ENCODE measurements at places on chromosomes 16 and 17.

GRCh38 chr17:38511150-38512108 lies 83.2 kb downstream of the ARHGAP23 start:
- no peak for DNase-seq

GRCh38 chr17:60901806-60902205 lies 224.2 kb downstream of the BCAS3 start:
- no peak for DNase-seq

- DNase-seq: peak; percentile 75
Measured at GRCh38 chr16:50696575-50697420, 3.4 kb downstream of the NOD2 start.

DNA sequence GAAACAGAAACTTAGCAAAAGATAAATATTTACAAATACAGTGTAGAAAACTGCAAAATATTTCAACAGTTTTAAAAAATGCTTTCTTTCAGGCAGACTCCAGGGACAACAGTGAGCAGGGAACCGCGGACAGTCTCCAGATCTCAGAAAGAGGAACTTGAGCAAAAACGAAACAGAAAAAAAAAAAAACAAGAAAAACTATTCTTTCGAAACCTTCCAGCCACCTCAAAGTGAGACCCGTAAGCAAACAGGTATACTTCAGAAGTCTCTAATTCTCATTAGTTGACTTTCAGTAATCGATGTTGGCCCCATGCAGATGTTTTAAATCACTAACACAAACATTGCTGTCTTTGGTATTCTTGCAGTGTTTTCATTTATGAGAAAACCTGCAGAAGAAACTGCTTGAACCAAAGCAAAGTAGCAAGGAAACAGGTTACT lies 15.7 kb upstream of the CCL1 start:
- DNase-seq: peak; percentile 74

DNA sequence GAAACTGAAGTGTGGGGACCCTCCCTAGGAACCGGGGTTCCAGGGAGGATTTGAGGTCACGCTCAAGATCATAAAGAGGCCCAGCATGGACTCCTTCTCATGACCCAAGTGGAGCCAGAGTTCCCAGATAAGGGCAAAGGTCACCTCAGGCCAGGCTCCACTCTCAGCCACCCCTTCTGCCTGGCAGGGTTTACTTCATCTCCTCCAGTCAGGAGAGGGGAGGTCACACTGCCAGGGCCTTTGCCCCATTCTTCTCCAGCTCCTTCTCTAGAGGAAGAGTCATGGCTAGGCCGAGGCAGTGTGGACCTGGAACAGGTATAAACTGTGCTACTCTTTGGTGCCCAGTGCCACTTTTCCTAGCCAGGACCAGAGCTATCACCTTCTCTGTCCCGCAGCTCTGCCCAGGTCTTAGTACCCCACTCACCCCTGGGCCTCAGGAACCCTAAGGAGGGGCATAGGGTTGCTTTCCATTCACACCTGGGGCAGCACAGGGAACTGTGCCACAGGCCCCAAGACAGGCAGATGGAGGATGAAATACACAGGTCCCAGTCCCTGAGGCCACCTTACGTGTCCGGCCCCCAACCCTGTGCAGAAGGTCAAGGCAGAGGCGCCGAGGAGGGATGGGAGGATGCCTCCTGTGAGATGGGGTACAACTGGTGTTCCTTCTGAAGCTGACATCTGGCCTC lies 879 bp upstream of the ACSF2 start:
- no peak for DNase-seq

- DNase-seq: peak; percentile 54
Measured at GRCh38 chr16:53482123-53482522, 20.9 kb downstream of the AKTIP start.

DNA sequence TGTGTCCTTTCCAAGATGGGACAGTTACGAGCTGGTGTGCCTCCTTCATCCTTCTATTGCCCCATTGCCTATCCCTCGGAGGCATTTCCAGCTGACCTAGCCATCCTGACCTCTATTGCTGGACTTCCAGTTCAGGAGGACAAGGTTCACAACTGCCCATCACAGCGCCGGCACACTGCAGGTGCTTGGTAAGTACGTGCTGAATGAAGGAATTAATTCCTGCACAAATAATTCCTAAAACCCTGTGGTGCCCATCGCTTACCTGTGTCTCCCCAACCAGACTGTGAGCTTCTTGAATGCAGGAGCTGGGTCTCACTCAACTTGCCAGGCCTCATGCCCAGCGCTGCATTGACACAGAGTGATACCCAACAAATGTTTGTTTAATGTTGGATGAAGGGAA lies 13.0 kb downstream of the ALOX15B start:
- no peak for DNase-seq

- DNase-seq: no peak
Measured at GRCh38 chr16:2278272-2278608, 10.3 kb upstream of the RNPS1 start.

DNA sequence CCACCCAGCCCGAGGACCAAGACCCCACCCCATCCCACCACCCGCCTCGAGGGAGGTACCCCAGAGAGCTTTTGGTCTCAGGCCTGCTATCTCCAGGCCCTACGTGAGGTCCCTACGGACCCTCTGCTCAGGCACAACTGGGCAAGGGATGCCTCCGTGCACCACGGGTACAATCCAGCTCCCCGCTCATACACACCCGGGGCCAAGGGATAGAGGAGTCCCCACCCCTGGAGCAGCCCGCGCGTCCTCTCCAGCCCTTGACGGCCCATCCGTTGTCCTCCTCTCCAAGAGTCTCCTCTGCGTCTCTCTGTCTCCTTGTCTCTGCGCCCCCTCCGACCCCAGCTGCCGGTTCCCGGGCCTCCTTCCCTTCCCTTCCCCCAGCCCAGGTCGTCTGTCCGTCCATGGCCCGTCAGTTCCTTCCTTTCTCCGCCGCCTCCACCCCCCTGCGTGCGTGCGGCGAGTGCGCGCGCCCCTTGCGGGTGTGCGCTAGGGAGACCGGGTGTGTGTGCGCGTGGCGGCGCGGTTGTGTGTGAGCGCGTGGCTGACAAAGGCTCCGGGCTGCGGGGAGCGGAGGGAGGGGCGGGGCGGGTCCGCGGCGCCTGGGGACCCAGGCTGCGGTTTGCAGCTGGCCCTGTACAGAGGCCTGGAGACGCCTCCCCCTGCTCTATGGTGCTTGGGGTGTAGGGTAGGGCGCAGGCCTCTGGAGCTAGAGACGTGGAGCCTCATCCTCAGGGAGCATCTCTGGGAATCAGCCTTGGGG lies 930 bp downstream of the SPNS2 start:
- no peak for DNase-seq

- no peak for DNase-seq
Measured at GRCh38 chr16:66996983-66997358, 8.6 kb downstream of the CES4A start.

DNA sequence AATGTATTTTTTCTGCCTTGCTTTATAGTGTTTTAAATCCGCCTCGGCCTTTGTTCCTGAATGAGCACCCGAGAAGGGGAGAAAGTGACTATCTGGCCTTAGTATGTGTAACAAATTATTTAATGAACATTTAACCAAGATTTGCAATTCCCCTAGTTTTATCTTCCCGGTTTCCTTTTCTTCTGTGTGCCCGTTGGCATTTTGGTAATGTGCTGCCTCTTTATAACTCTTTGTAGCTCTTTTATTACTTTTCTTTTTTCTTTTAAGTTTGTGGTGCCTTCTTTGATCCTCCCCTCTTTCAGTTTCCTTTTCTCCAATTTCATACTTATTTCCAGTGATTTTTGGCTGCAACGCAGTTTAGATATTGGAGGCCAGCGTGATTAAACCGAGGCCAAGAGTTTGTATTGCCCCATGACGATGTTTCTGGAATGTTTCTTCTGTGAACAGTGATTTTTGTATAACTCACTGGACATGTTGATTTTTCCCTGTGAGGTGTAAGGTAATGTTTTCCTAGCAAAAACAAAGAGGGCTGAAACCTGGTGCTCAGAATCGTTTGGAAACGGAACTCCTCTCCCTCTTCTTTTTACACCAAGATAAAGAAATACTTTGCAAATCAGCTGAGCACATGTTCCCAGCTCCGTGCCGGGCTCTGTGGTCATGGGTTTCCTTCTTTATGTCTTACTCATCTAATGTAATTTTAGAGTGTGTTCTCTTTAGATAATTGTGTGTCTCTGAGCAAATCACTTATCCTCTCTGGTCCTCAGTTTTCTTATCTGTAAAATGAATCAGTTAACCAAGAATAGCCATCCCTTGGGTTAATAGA lies 344.3 kb downstream of the WWOX start:
- DNase-seq: no peak

DNA sequence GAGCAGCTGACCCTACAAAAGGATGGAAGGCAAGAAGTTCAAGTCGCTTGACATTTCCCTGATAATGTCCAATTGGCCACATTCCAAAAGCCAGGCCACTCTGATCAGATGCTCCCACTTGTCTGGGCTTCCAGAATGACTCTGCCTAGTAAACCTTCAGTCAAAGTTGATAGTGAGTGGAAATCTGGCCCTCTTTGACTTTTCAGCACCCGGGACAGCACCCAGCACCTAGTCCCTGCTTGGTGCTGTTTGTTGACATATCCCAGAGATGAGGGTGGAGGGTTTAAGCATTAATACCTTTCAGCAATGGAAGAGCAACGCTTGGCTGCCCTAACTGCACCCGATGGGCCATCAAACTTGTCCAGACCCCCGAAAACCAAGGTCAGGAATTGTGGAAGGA lies 131.3 kb downstream of the AIPL1 start:
- DNase-seq: peak; percentile 8

- DNase-seq: no peak
Measured at GRCh38 chr17:19023209-19023999, 18.8 kb upstream of the FAM83G start.

Measured in activated CD4-positive, alpha-beta T cell treated with anti-CD3 and anti-CD28 coated beads, Interleukin-10, Interleukin-2, amounts not matched to agents 100 ng/mL and 50 ng/mL, durations not matched to agents 16 hours and 8 hours (primary cell).